Inflammatory macrophage treated with lipopolysaccharide for 4 hours (primary cell): ENCODE measurements at places on chromosomes 13 and 19.

DNA sequence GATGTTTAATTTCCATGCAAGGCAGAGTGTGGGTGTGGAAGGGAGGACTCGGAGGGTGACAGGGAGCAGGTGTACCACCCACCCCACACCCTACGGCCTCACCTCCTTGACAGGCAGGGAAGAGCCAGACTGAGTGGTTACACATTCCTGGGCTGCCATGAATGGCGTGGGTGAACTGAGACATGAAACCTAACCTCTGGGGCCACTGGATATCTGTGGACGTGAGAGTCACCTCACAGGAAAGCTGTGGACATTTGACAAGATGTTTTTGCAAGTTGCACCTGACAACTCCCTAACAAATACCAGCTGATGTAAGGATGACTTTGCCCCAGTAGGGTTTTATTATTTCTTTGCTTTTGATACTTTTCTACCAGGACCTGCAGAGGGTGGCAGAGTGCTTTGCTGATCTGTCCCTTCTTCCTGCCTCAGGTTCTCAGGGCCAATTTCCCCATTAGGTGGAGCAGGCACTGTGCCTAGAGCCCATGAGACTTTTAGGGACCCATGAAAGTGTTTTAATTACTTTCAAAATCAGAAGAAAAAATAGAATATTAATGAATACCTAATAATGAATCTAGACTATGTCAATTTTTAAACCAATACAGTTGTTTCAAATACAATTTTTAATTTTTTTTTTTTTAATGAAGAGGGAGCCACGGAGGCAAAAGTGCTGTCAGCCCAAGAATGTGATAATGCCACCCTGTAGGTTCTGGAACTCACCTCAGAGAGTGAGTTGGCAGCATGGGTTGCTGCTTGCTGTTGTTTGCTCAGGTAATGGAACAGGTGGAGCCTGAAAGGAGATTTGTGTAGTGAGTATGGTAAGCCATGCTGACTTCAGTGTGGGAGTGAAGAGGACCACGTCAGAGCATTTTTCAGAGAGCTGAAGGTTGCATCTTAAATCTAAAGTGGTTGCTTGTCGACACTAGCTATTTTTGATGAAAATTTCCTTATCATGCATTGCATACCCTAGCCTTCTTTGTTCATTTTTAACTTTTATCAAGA is 58.0 kb upstream of the CYSLTR2 start:
- peak; percentile 77 for DNase-seq

GRCh38 chr13:91904005-91904404 is 505.6 kb downstream of the GPC5 start:
- no peak for DNase-seq

DNA sequence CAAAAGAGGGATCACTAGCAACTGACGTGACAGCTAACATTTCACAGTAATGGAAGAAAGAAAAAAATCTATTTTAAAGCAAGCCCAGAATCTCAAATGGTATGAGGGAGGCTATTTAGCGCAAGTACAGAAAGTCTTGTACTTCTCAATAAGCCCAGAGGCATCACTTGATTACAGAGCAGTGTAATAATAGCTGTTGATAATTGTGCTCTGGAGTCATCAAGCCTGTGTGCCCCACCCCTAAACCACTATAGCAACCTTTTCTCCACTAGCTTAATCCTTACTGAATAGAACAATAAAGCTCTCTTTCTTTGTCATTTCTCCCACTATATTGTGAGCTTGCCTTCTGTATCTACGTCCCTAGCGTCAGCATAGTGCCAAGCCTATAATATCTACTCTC is 56.6 kb downstream of the FREM2 start:
- no peak for DNase-seq

GRCh38 chr13:111791131-111791530 is 275.8 kb upstream of the SOX1 start:
- DNase-seq, result no peak

- peak; percentile 78 for DNase-seq
These were observed 5.8 kb upstream of the FCGRT start for GRCh38 chr19:49506575-49507105.

DNA sequence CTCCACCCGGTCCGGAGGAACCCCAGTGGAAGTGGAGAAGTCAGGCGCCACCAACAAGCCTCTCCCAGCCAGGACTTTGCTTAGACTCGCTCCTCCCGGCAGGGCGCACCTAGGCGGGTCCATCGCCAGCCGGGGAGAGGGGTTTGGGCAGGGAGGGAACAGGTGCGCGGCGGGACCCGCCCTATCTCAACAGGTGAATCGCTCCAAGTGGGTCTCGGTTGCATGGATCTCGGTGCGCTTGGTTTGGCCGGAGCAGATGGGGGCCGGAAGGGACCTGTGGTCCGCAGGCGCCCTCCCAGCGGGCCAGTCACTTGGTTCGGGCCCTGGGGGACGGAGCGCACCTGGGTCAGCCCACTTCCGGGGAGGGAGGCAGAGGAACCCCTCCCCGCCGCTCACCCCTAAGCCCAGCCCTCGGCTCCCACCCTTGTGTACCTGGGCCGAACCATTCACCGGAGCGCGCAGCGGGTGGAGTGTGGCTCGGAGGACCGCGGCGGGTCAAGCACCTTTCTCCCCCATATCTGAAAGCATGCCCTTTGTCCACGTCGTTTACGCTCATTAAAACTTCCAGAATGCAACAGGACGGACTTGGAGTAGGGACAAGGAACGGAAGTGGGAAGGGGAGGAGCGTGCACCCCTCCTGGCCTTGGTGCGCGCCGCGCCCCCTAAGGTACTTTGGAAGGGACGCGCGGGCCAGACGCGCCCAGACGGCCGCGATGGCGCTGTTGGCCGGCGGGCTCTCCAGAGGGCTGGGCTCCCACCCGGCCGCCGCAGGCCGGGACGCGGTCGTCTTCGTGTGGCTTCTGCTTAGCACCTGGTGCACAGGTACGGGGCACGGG is at the start of gene LSR:
Gene LSR, plus strand, starts transcription at position 693 of the 836 bp plus-strand sequence. Its CDS starts 21 bp downstream, at position 714.
- DNase-seq, result no peak

- DNase-seq, result no peak
These were observed 1.3 kb upstream of the ARHGAP45 start for GRCh38 chr19:1065606-1066109.

GRCh38 chr13:30731361-30732045 is 3.8 kb upstream of the ALOX5AP start:
- no peak for DNase-seq

- DNase-seq, result no peak
These were observed 72.2 kb upstream of the DACH1 start for GRCh38 chr13:71939186-71939585.

GRCh38 chr19:32373585-32374295 is 28.3 kb downstream of the ZNF507 start:
- no peak for DNase-seq
